ENCODE measurements at places on chromosomes 12 and 14. TPM values are rescaled to one million over a fixed set of nuclear protein-coding genes. Genes with fewer than 3 reads are reported as not detected.

GRCh38 chr12:121958541-121959240 lies 40.3 kb downstream of the CFAP251 start:
- no peak for DNase-seq

DNA sequence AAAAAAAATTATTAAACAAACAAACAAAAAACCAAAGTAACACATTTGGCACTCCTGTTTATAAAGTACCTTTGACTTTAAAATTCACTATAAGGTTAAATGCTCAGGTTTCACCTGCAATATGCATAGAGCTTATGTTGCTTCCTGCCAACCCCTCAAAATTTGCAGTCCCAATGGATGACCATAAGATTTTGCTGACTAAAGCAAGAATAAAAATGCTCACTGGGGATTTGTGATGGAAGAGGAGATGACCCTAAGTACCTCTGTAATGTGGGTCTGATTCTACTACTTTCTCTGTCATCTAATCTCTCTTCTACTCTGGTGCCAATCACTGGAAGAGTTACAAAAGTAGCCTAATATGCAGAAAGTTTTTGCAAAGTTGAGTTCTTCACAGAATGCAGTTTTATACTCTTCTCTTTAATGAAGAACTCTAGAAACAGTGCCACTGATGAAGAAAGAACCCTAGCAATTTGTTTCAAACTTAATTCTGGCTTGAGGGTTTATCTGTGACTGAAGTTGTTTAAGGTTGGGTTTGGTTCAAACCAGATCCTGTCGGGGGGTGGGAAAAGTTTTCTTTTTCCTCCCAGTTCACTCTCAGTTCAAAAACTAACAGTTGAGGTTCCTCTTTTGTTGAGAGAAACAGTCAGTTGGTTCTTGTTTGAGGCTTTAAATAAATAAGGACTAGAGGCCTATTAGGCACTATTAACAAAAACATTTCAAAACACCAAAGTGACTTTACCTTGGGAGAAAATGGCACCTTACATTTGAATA lies 10.9 kb downstream of the WASHC3 start:
- DNase-seq, result no peak

DNA sequence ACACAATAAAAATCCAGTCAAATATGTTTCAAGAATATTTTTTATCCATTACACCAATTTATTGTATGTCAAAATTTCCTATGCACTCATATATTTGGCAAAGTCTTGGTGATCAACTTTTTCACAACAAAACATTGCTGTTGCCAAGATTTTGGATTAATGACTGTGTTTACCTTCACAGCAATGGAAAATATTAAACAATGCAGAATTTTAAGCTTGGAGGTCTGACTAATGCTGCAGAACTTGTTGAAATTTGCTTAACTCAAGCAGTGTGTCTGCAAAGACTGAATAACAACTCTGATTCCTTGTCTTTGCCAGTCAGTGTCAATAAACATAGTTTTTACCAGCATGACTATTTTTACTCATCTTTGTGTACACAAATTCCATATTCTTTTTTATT lies 336.4 kb downstream of the CCER1 start:
- no peak for DNase-seq

DNA sequence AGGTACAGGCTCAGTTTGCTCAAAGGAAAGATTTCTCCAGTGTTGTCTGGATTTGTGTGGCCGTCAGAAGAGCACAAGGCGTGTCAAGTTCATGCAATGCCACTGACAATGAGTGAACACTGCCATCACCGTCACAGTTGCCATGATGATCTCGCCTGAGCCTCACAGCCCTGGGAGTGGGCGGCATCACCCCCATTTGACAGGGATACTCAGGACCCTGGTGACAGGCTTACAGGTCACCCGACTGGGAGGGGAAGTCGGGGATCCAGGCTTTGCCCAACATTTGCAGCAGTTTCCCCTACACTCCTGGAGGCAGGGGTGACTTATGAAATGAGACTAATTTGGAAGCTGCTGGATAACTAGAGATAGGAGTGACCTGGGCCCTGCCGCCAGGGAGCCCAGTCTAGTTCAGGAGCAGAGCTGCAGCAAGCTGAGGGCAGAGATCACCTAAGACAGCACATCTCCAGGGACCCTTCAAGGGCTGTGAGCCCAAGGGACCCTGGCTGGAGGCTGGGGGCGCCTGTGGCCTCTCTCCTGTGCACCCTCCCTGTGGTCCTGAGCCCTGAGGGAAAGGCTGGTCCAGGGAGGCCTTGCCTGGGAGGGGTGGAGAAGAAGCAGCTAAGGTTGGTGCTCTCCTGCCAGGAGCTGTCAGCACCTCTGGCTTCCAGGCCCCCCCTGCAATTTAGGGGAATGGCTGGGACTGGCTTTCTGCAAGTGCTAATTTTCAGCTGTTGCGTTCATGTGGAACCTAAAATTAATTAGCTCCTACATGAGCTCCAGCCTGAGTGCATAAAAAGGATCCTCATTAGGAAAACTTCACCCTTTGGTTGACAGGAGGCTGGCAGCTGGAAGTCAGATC lies 32.4 kb upstream of the BEGAIN start:
- DNase-seq, result no peak

DNA sequence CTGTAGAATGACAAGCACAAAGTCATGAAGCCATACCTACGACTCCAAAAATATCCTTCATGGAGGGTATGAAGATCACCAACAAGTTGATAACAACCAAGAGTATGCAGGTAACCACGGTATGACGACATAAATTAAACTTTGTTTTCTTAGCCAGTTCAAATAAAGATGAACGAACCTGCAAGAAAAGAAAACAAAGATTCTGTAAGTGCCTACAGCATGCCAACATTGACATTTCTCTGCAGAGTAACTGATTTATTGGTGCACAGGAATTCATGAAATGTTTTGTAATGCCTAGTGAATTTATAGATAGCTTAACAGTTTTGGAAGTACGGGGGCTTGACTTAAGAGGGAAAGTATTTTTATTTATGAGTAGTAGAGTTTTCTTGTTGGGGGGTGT lies 71.0 kb downstream of the SLC38A1 start:
- no peak for DNase-seq

GRCh38 chr12:4802841-4803240 lies 82.6 kb downstream of the GALNT8 start:
- no peak for DNase-seq

- peak; percentile 47 for DNase-seq
Observed at GRCh38 chr14:22313172-22313801, 275.7 kb downstream of the DAD1 start.

GRCh38 chr12:26976687-26977086 lies 37.5 kb downstream of the TM7SF3 start:
- no peak for DNase-seq

DNA sequence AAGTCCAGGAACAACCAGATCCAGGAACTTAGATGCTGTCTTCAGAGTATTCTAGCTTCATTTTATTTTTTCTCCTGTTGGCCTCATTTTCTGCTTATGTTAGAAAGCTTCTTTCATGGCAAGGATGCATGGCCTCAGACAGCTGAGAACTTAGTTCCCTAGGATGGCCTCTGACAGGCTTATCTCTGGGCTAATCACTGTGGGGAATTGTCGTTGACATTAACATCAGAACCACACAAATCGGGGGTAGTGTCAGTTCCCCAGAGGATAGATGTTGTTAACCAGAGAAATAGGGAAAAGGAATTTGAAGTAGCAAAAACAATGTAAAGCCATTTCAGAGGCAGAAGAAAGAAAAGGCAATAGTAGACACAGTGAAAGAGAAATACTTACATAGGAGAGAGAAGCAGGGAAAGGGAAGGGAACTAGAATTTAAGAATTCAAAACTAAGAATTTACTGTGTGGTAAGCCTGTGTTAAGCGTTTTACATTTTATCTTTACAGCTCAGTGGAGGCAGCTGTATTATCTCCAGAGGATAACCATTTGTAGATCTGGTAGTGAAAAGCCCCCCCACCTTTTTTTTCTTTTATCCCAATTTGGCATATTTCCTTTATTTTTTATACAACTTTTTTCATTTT lies 21.8 kb downstream of the FUT8 start:
- no peak for DNase-seq

GRCh38 chr12:79834712-79835376 lies 100.1 kb downstream of the PPP1R12A start:
- DNase-seq, result no peak

DNA sequence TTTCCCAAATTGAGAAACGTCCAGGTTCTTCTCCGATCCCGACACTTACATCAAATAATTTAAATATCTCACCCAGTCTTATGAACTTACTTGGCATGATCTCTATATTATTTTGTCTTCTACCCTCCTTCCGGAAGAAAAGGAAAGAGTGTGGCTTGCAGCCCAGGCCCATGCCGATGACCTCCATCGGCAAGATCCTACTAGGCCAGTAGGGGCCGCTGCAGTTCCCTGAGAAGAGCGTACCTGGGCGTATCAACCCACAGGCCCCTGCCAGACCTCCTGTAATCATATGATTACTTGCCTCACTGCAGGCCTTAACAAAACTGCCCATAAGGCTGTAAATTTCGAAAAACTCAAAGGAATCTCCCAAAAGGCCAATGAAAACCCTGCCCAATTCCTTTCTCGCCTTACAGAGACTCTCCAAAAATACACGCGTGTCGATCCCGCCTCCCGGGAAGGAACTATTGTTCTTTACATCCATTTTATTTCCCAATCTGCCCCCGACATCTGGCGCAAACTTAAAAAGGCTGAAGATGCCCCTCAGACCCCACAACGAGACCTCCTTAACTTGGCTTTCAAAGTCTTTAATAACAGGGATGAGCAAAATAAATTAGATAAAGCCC lies 69.6 kb downstream of the MOK start:
- DNase-seq, result peak; percentile 64

GRCh38 chr12:96578526-96579125 lies 89.2 kb downstream of the CFAP54 start:
- peak; percentile 33 for DNase-seq

DNA sequence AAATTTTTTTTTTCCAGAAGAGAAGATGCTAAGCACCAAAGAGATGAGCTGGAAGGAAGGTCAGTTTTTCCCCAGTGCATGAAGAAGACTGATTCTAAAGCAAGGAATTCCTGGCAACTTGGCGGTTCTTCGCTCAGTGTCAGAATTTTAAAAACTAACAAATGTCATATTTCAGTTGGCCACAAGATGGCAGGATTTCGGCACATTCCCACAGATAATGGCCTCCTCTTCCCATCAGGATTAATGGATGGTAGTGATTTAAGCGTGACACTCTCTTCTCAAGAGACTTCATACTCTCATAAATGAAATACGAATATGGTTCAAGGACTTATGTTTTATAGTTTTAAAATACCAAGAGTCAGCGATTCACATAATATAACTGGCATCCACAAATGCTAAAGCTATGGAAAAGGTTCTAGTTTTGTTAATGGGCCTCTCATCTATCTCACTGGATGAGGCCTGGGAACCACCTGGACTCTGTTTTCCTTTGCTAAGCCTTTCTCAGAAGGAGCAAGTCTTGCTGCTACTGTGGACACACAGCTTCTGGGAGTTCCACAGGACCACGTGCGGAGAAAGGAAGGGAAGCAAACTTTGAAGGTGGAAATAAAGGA lies 46.1 kb upstream of the PTPRO start:
- peak; percentile 48 for DNase-seq

- DNase-seq, result no peak
Observed at GRCh38 chr12:31431721-31432240, 105.8 kb upstream of the SINHCAF start.

GRCh38 chr14:100587763-100588411 lies 670 bp upstream of the BEGAIN start:
- DNase-seq, result no peak

- peak; percentile 22 for DNase-seq
Observed at GRCh38 chr12:108495054-108495453, 20.0 kb upstream of the FICD start.

- peak; percentile 24 for DNase-seq
Observed at GRCh38 chr12:62438098-62438692, 28.4 kb upstream of the MON2 start.

DNA sequence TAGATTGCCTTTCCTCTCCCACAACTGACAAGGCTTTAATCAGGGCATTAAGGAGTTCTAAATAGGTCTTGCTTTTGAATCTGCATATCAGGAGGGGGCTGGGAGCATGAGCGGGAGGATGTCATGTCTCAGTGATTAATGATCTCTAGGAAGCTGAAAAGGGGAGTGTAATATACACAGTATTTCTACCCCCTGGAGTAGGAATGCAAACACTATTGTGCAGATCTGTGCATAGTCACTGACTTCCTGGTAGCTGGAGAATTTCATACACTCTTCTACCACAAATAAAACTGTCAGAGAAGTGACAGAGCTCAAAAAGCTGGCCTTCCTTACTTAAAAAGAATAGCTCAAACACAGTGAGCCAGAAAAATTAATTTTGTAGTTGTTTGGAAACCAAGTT lies 65.8 kb downstream of the RIC8B start:
- no peak for DNase-seq

GRCh38 chr14:32696325-32697091 lies 242.2 kb upstream of the NPAS3 start:
- no peak for DNase-seq

DNA sequence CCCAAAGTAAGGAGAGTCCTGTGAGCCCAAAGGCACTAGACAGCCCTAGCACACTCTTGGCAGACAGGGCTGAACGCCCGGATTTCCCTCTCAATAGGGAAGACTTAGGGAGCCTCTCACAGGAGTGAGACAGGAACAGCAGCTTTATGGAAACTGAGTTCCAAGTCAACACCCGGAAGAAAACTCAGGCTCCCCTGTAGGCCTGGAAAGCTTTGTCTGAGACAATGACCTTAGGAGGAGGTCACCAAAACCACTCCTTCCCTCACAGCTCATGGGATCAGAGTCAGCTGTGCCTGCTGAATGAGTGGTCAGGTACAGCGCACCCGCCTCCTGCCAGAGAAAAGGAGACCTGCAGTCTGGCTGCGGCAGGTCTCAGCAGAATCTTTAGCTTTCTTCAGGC lies 229.5 kb downstream of the CACNA1C start:
- no peak for DNase-seq

DNA sequence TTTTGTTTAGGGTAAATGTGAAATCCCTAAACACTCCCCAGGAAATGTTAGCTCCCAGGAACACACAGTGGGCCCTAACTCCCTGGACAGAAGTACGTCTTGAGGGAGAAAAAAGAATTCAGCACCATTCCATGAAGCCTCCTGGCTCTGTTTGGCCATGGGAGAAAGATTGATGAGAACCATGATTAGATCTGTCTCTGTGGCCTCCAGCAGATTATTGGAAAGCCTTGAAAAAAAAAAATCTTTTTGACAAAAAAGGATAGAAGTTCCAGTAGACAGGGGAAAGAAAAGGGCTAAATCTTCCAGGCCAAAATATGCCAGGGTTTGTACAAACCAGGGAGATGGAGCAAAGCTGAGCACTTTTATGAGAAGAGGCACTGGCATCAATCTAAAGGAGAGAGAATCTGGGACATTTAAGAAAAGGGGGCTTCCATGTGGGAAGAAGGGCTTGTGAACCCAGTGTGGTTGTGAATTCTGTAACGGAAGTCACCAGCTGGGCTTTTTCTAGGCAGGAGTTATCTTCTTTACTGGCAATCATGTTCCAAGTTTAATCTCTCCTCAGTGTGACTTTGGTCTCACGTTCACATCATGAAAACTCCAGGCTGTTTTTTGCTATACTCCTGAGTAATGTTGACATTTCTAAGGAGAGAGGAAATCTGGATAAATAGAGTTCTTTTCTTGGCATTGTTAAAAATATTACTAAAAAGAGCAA lies 426.7 kb downstream of the RAD51B start:
- DNase-seq, result no peak

GRCh38 chr12:16939871-16940306 lies 333.9 kb upstream of the LMO3 start:
- peak; percentile 71 for DNase-seq

The VDR gene
- 105 TPM for polyA plus RNA-seq

The SCAF11 gene
- 48.6 TPM for polyA plus RNA-seq

The RBM25 gene
- polyA plus RNA-seq, result 18.2 TPM

The PLEKHG7 gene
- polyA plus RNA-seq, result not detected

The TCHP gene
- polyA plus RNA-seq, result 8.9 TPM

The APOF gene
- polyA plus RNA-seq, result not detected

The ARMH4 gene
- polyA plus RNA-seq, result 0.46 TPM

The PIANP gene
- not detected for polyA plus RNA-seq
